Naive thymus-derived CD8-positive, alpha-beta T cell (primary cell): ENCODE measurements at places on chromosomes 2 and 18.

DNA sequence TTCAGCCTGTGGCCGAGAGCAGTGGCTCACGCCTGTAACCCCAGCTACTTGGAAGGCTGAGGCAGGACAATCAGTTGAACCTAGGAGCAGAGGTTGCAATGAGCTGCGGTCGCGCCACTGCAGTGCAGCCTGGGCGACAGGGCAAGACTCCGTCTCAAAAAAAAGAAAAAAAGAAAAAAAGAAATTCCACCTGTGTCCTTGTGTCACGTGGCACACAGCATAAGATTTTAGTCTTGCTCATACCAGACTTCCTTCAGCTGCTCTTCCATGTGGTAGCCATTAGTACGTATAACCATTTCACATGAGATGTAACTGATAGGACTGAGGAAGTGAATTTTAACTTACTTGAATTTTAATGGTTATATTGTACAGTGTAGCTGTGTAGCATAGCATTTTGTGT is 4.0 kb downstream of the NOP58 start:
- no peak for DNase-seq

DNA sequence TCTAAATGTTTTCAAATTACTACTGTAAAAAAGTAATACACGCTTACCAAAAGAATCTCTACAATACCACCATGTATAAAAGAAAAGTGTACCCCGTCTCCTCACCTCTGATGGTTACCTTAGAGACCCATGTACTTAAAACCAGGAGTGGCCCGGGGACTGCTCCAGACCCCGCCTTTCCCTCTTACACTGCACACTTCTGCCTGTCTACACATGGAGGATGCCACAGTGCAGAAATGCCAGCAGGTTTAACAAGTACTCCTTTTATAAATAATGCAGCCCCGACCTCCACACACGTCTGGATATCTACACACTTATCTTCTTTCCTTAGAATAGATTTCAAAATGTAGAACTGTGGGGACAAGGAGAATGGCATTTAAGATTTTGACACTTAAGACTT is 5.3 kb downstream of the HDAC4 start:
- no peak for DNase-seq

GRCh38 chr2:60717691-60718090 is 38.4 kb upstream of the PAPOLG start:
- no peak for DNase-seq

- peak; percentile 70 for DNase-seq
These were observed 46.9 kb upstream of the CNOT11 start for GRCh38 chr2:101205521-101206479.

DNA sequence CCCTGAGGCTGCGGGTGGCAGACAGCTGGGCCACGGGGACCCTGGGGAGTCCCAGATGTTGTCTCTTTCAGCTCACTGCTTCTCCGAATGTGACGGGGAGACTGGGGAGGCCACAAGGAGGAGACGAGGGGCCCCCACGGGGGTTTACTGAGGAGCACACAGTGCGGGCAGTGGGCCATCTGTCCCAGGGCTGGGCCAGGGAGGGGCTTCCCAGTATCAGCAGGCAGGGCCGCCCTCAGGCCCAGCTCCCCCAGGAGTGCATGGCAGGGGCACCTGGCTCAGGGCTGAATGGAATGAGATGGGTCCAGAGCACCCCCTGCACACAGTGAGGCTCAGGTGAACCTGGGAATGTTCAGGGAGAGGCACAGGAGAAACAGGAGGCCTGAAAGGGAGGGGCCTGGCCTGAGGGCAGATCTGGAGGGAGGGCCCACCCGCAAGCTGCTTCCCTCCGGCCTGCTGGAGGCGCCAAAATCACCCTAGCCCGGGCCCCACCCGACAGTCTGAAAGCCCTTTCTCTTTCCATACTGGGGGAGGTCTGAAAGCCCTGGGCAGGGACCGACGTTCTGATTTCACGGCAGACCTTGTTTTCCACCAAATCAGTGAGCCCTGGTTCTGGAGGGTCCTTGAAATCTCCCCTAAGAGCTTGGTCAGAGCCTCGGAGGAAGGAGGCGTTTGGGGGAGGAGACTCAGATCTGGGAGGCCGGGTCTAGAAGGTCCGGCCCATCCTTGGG is 35.5 kb upstream of the PTMA start:
- peak; percentile 55 for DNase-seq

DNA sequence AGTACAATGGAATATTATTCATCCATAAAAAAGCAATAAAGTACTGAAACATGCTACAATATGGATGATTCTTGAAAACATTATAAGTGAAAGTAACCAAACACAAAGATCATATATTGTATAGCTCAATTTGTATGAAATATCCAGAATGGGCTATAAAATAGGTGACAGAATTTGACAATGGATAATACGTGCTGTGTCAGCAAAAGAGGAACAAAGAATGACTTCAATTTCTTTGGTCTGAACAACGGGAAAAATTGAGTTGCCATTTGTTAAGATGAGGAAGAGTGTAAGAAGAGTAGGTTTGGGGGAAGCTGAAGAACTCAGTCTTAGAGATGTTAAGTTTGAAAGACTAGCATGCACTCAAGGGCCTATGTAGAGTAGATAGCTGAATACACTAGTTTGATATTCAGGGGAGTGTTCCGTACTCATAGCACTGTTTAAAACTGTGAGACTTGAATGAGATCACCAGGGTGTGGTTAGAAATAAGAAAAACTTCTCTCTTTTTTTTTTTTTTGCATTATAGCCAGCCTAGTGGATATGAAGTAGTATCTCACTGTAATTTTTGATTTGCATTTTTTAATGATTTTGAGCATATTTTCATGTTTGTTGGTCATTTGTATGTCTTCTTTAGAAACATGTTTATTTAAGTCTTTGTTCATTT is 213.6 kb downstream of the NR4A2 start:
- DNase-seq, result no peak

- DNase-seq, result no peak
These were observed 2.7 kb upstream of the GKN1 start for GRCh38 chr2:68971591-68972231.
